ENCODE measurements at places on chromosomes 3 and 15.
A peak's percentile ranks its signal among the peaks of the same experiment; 100 is the strongest.

- no peak for DNase-seq
Observed at GRCh38 chr3:157123621-157124020, 36.3 kb downstream of the CCNL1 start.

- no peak for DNase-seq
Observed at GRCh38 chr3:16480861-16481545, 32.5 kb downstream of the RFTN1 start.

DNA sequence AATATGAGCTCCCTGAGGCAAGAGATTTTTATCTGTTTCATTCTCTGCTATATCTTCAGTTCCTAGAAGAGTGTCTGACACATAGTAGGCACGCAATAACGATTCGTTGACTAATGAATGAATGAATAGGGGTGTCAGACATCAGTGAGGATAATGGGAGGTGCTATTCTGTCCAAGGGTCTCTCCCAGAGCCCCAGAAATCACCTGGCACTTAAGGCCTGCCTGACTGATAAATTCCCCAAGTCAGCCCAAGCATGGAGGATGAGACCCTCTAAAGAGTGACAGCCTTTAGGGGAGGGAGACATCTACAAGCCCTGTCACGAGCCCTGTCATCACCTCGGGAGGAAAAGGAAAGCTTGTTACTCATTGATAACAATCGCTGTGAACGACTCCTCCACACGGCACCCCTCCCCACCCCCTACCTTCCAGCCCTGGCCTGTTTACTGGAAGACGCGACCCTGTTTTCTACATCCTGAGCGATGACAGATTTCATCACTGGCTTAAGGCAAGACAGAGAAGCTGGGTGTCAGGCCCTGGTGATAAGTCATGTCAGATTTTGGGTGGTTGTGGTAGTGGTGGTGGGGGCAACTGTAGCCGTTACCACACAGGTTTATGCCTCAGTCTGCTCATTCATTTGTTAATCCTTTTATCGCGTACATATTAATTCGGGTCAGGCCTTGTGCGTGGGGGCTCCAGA is 23.1 kb downstream of the BHLHE40 start:
- no peak for DNase-seq

- DNase-seq = no peak
Observed at GRCh38 chr3:115085197-115085865, 61.8 kb downstream of the ZBTB20 start.

DNA sequence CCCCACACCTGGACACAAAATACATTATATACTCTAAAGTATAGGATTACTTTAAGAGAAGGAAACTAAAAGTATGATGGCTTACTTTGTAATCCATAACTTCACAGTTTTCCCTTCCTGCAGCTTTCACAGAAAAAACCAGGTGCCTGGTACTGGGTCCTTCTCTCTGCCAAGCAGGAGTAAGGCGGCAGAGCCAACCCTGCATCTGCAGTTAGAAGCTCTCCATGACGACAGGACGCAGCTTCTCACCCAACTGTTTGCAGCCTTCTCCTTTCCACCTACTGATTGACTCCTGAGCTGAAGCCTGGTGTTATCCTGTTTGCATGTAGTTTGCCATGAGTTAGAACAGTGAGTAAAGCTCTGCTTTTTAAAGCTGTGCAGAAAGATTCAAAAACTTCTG is 6.7 kb downstream of the MRAS start:
- no peak for DNase-seq

- DNase-seq = no peak
Observed at GRCh38 chr15:45583731-45584639, 3.2 kb upstream of the BLOC1S6 start.

- no peak for DNase-seq
Observed at GRCh38 chr15:88178631-88179030, 77.9 kb downstream of the NTRK3 start.

DNA sequence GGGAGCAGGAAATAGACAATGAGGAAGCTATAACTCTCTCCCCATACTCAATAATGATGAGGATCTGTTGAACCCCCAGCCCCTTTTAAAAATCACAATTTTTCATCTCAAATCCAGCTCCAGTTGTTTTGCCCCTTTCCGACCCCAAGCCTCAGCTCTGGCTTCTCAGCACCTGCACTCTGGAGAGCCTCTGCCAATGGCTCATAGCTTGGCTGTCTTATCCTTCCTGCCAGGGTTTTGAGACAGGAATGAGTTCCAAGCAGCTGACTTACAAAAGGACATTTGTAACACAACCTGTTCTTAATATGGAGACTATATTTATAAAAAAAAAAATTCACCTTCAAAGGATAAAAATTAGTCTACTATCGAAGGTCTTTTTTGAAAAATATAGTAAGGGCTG is 105.9 kb upstream of the NEDD4 start:
- no peak for DNase-seq

DNA sequence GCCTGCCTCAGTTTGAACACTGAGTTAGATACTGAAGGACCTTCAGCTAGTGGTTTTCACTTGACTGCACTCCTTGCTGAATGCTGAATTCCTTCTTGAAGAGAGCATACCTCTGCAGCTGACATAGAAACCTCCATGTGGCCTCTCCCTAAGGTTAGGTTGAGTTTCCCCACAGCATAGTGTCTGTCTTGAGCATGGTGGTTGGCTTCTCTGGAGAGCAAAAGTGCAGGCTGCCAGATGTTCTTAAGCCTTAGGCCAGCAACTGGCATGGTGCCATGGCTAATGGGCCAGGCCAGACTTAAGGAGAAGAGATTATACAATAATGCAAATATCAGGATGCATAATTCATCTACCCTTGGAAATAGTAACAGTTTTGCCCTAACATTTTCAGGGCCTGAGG is 545.6 kb upstream of the ZNF385D start:
- peak; percentile 41 for DNase-seq

GRCh38 chr3:53101956-53102355 is 28.3 kb downstream of the RFT1 start:
- DNase-seq = no peak

GRCh38 chr15:93210995-93211394 is 122.0 kb upstream of the RGMA start:
- peak; percentile 38 for DNase-seq

GRCh38 chr3:38604246-38604645 is 45.2 kb downstream of the SCN5A start:
- no peak for DNase-seq

DNA sequence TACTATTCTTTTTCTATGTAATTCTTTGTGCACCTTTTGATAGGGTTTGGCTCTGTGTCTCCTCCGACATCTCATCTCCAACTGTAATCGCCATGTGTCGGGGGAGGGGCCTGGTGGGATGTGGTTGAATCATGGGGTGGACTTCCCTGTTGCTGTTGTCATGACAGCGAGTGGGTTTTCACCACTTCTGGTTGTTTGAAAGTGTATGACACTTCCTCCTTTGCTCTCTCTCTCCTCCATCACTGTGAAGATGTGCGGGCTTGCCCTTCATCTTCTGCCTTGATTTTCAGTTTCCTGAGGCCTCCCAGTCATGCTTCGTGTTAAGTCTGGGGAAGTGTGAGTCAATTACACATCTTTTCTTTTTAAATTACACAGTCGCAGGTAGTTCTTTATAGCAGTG is 225.8 kb upstream of the DPPA4 start:
- no peak for DNase-seq

GRCh38 chr3:177356113-177356512 is 158.8 kb upstream of the TBL1XR1 start:
- no peak for DNase-seq

DNA sequence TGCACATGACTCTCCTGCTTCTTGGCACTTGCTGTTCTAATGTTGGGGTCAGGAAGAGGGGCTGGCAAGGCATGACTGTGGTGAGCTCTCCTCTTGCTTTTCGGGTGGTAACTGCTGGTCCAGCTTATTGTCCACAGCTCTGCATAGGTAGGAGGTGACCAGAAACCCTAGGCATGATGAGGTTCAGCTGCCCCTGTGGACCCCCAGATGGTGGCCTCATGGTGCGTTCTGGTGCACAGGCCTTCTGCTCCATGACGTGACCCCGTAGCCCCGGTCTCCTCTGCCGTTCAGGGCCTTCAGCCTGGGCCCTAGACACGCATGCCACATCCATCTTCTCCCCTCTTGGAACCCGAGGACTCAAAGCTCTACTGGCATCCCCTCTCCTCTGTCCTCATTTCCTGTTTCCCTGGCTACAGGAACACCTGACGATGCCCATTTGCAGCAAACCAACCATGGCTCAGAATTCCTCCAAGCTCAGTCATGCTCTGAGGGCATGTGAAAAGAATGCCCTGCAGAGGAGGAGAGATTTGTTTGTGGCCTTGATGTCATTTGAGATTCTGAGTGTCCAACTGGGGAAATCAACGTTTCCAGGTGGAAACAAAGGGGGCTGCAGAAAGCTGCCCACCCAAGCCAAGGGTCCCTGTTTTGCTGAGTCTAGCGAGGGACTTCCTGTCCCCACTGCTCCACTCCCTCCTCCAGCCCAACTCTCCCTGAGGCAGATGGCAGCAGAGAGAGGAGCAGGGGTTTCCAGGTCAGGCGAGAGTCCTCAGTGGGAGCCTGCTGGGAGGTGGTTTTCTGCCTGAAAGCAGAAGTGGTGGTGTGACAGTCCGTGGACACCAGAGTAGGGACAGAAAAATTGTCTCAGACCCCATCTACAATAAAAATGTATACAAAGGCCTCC is 198.7 kb upstream of the LYSMD4 start:
- no peak for DNase-seq

GRCh38 chr3:133868758-133869475 is 26.8 kb downstream of the RAB6B start:
- DNase-seq = no peak

GRCh38 chr15:57307527-57308169 is 68.7 kb upstream of the CGNL1 start:
- no peak for DNase-seq

- no peak for DNase-seq
Observed at GRCh38 chr3:127482216-127483004, 108.1 kb downstream of the TPRA1 start.

GRCh38 chr15:45030743-45031142 is 7.7 kb downstream of the SORD start:
- DNase-seq = no peak

DNA sequence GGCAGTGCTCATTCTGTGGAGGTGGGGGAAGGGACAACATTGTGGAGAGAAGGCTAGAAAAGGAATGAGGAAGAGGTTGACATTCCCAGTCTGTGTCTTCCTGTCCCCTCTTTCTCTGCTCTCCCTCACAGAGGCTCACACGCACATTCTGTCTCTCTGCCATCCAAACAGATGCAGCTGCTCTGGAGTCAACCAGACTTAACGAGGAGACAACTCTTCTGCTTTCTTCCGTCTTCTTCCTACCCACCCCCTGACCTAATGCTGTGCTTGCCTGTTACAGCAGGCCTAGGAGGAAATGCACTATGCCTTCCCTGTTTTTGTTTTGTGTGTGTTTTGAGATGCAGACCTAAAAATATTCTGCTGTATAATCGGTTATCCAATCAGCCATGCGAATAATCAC is 121.9 kb downstream of the CACNA1D start:
- no peak for DNase-seq

DNA sequence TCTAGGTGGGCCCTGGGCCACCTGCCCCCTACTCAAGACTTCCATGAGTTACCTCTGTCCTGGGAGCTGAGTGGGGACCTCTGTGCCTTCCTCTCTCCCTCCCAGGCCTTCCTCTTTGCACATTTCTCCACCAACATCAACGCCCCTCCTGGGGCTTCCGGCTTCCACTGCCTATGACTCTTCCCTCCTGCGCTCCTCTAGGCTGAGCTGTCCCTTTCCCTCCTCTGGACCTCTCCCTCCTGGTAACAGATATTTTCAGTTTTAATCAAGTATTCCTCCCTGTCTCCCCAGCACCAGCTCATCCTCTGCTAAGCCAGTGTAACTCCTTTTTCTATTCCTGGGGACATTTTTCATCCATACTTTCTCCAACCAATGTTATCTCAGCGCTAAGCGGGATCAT is 160.4 kb downstream of the RAB11A start:
- DNase-seq = no peak

GRCh38 chr15:64460724-64461720 is 644 bp downstream of the ZNF609 start:
- DNase-seq = peak; percentile 55

- DNase-seq = no peak
Observed at GRCh38 chr3:144273601-144274000, 302.0 kb downstream of the DIPK2A start.

DNA sequence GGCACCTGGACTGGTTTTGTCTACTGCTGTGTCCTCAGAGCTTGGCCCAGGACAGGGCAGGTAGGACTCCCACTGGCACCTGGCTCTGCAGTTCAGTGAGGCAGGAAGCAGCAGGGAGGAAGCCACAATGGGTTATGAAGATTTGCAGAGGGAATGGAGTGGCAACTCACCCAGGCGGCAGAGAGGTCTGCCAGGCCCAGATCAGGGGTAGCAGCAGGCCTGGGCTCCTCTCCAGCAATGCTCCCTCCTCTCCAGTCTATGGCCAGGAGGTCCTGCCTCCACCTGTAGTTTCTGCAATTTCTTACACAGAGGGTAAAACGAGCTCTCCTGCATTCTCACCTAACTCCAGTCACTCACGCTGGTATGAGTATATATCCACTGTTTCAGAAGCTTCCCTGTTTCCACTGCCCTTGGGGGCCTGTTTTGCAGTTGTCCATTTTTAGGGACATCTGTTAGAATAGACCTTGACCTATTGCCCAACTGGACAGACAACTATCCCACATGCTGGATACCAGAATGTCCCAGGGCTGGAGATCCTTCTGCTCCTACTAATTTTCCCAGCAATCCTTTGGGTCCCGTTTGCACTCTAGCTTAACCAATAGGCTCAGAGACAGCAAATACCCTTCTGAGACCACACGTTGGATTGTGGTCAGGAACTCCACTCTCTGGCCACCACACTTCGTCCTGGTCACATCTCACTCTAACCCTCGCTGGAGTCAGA is 35.2 kb downstream of the HMCES start:
- no peak for DNase-seq

DNA sequence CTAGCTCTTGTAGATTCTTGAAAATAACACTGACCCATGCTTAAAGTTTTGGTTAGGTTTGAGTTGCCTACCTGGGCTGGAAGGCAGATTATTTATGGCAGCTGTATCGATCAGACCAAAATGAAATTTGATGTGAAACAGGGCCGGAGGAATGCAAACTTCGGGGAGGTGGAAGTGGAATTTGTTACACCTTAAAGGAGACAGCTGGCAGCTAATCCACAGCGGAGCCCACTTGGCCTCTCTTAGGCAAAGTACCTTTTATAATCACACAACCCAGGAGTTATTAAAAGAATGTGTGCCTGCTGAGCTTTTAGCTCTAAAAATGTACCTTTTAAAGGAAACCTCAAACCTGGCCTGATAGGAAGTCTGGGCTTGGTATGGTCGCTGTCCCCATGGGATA is 250.9 kb upstream of the TPM1 start:
- no peak for DNase-seq

Data from SJCRH30 (cell line).